ENCODE measurements at places on chromosomes 2 and 18. TPM values are rescaled to one million over a fixed set of nuclear protein-coding genes. Genes with fewer than 3 reads are reported as not detected.
A peak's percentile ranks its signal among the peaks of the same experiment; 100 is the strongest.

DNA sequence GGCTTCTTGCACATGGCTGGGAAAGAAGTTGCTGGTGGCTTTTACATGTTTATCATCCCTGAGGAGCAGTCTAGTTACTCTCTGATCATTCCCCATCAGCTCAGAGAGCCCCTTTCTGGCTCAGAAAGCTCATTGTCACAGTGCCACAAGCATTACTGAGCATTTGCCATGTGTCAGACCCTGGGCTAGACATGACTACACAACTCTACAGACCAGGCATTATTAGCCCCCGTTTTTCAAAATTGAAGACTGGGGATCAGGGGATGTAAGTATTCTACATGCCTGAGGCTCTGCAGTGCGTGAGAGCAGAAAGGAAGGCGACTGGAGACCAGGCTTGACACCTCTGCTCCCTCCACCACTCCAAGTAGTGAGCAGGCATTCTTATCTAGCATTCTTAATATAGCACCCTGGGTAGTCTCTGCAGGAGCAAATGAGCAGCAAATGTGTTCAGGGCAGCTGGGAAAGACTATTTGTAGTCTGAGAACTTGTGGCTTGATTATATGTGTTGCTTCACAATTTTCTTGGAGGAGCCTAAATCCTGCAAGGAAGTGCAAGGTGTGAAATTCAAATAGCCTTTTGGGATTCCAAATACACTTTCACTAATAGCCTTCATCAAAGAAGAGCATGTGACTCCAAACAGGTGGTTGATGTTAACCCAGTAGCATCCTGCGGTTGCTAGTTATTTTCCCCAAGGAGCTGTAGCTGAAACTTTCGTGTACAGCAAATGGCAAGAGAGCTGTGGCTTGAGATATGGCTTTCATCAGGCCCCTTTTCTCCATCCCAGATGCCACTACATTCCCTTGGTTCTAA, 143.2 kb downstream of the DDX1 start:
- DNase-seq, result no peak

TCF23 gene
- total RNA-seq, result 8.6 TPM

GRCh38 chr2:240999873-241000541, 1.6 kb downstream of the SNED1 start:
- DNase-seq, result peak; percentile 42

- no peak for DNase-seq
These were observed 162.1 kb downstream of the SH3RF3 start for GRCh38 chr2:109290887-109291643.

DNA sequence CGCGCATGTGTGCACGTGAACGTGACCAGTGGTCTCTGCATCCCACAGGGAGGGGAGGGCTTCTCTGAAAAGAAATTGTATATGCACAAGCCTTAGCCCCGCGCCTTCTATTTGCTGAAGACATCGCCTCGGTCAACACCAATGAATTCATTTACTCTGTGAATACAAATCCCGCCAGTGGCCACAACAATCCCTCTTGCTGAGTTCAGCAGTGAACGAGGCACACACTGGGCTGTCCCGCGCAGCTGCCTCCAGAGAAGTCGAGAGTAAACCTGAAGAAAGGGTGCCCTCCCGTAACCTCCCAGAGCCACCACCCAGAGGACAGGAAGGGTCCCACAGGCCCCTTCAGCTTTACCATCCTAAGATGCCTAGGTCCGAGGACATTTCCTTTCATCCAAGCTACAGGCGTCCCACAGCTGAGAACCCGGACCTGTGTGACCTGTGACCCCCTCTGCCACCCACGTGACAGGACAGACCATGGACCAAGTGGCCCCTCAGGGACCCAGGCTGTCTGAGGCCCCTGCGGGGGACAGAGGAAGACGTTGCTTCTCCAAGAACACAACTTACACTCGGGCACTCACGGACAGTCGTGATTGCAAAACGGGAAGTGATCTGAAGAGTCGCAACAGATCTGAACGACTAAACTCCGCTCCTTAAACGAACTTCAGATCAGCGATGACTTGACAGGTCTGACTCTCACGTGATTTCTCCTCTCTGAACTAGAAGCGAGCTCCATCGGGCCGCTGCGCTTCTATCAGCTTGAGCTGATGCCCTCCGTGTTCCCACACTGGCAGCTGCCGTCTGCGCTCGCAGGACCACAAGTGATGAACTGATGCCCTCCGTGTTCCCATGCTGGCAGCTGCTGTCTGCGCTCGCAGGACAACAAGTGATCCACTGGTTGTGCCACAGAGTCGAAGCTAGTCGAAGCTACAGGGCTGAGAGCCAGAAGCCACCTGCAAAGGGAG, 92.7 kb downstream of the ZNF516 start:
- DNase-seq, result no peak

DNA sequence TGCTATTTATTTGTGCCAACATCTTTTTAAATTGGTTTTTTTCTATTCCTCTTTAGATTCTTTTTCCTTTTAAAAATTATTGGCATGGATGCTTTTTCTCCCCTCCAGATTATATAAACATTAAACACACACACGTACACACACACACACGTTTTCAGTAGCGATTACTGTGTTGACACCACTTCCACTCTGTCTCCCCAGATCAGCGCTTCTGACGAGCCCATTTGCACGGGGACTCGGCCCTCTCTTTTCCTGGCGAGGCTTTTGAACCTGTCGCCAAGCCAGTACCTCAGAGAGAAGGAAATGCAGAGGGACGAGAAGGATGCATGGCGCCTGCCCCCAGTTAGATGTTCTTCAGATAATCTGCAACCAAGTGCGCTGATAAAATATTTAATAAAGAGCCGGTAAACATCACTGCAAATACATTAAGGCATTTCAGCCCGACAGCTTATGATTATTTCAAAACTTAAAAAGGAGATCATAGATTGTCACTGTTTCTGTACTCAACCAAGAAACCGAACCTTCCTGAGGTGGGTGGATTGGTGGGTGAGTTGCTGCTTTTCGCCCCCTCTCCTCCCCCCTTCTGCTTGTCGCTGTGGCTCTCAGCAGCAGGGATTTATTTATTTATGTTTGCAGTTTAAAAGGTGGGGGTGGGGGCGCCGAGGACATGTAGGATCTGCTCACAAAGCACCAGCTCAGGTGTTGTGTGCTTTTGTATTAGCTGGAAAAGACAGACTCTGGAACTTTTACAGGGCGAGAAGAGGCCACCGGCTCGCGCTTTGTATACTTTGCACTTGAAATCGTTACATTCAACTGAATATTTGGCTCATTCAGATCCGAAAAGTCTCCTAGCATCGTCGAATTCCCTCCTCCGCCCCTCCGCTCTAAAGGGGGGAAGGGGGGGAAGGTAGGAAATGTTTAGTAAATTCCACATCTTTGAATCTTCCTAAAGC, 787 bp upstream of the TBR1 start:
- no peak for DNase-seq

GRCh38 chr18:76306685-76307292, 188.3 kb downstream of the ZNF516 start:
- DNase-seq, result no peak

GRCh38 chr2:53856272-53856671, 3.5 kb downstream of the GPR75 start:
- DNase-seq, result no peak
